ENCODE measurements at places on chromosomes 5 and 9. TPM values are rescaled to one million over a fixed set of nuclear protein-coding genes. Genes with fewer than 3 reads are reported as not detected.

- no peak for DNase-seq
- no peak overlapping the region for H3K27ac ChIP-seq
- H3K27me3 ChIP-seq: no peaks in the 10 kb centered on the region
- no peak overlapping the region for H3K4me3 ChIP-seq
- H3K36me3 ChIP-seq: no peaks in the 10 kb centered on the region
These were observed 47.3 kb downstream of the S1PR3 start for GRCh38 chr9:89038382-89039103.

DNA sequence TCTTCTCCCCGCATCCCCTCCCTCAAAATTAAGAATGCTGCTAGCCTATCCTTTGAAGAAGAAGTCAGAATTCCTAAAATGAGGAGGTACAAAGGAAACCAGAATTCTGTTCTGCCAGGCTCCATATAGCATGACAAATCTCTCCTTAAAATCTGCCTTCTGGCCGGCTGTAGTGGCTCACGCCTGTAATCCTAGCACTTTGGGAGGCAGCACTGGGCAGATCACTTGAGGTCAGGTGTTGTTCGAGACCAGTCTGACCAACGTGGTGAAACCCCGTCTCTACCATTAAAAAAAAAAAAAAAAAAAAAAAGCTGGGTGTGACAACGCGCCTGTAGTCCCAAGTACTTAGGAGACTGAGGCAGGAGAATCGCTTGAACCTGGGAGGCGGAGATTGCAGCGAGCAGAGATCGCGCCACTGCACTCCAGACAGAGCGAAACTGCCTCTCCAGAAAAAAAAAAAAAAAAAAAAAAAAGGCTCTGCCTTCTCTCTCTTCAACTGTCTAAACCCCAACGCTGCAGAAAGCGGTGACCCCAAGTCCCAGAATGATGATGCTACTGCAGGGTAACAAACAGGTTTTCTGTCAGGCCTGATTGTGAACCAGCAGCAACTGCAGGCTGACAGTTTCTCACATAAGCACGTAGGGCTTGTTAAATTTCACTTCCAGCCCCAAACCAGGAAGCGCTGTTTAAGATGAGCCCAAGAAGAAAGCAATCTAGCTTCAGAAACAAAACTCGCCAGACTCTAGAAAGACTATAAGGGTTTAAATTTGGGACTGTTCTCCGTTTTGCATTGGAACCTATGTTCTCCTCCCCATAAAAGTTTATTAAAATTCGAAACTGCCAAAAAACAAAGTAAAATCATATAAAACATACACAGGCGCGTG is 963 bp upstream of the CAST start:
- H3K27me3 ChIP-seq: no peaks in the 10 kb centered on the region
- DNase-seq: peak; percentile 39
- peak overlapping the region; percentile 98 for H3K27ac ChIP-seq
- peaks cover 72% of the 10 kb centered on the region for H3K4me1 ChIP-seq
- peak overlapping the region; percentile 94 for H3K4me3 ChIP-seq
- H3K36me3 ChIP-seq: no peaks in the 10 kb centered on the region

- no peak overlapping the region for H3K4me3 ChIP-seq
- no peak for DNase-seq
- H3K27ac ChIP-seq: no peak overlapping the region
- no peaks in the 10 kb centered on the region for H3K4me1 ChIP-seq
These were observed 195.6 kb downstream of the DEPDC1B start for GRCh38 chr5:60504342-60504741.

GRCh38 chr5:18068826-18069225 is 434.6 kb downstream of the TAF11L14 start:
- no peaks in the 10 kb centered on the region for H3K4me1 ChIP-seq
- H3K36me3 ChIP-seq: no peaks in the 10 kb centered on the region
- no peak for DNase-seq
- no peak overlapping the region for H3K4me3 ChIP-seq
- H3K27me3 ChIP-seq: no peaks in the 10 kb centered on the region
- no peak overlapping the region for H3K27ac ChIP-seq

GMCL2 gene
- total RNA-seq: not detected

GRCh38 chr9:109012876-109013678 is at the start of gene CTNNAL1:
Gene CTNNAL1, minus strand, starts transcription at chr9:109013499. Its CDS starts 57 bp downstream, at chr9:109013442.
- peak within 1 kb of the TSS; percentile 97 for H3K27ac ChIP-seq
- H3K36me3 ChIP-seq: no peaks in the 10 kb centered on the region
- peaks cover 9% of the 10 kb centered on the region for H3K4me1 ChIP-seq
- peak; percentile 96 for DNase-seq
- H3K27me3 ChIP-seq: no peaks in the 10 kb centered on the region

- peak; percentile 81 for DNase-seq
- H3K27ac ChIP-seq: no peak overlapping the region
These were observed 14.9 kb upstream of the FGFR4 start for GRCh38 chr5:177071666-177072385.

DNA sequence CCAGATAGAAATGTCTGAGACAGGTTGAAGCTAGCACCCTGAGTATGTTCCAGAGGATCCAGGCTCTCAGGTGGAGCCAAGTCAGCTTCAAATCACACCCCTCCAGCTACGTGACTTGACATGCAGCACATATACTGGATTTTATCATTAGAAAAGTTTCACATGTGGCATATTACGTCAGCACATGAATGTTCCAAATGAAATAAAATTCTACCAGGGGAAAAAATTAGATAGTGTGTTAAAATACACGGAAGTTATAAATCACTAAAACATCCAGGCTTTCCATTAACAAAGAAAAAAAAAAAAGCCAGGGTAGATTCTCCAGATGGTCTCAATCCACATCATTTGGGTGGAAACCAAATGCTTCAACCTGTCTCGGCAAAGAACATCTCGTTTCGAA is 251.6 kb downstream of the MPDZ start:
- no peaks in the 10 kb centered on the region for H3K4me1 ChIP-seq
- H3K27me3 ChIP-seq: no peaks in the 10 kb centered on the region
- DNase-seq: no peak

- DNase-seq: no peak
- H3K36me3 ChIP-seq: no peaks in the 10 kb centered on the region
- no peaks in the 10 kb centered on the region for H3K27me3 ChIP-seq
- H3K4me3 ChIP-seq: no peak overlapping the region
- no peak overlapping the region for H3K27ac ChIP-seq
These were observed 74.8 kb downstream of the SLF1 start for GRCh38 chr5:94693043-94693822.

DNA sequence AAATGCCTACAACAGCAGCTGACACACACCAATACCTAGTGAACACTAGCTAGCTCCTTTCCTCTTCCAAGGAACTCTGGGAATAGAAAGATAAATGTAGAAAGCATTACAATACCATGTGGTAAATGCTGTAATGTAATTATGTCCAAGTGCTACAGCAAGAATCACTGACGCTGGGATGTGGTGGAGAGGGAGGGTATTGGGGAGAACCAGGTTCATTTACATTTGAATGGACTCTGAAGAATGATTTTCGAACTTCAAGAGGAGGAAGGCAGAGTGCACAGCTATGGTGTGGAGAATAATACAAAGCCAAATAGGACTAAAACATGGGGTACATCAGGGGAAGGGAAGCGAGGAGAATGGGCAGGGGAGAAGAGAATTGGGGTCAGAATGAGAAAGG is 158.0 kb downstream of the CDK5RAP2 start:
- no peaks in the 10 kb centered on the region for H3K4me1 ChIP-seq
- no peaks in the 10 kb centered on the region for H3K36me3 ChIP-seq
- no peak for DNase-seq
- no peak overlapping the region for H3K27ac ChIP-seq

DNA sequence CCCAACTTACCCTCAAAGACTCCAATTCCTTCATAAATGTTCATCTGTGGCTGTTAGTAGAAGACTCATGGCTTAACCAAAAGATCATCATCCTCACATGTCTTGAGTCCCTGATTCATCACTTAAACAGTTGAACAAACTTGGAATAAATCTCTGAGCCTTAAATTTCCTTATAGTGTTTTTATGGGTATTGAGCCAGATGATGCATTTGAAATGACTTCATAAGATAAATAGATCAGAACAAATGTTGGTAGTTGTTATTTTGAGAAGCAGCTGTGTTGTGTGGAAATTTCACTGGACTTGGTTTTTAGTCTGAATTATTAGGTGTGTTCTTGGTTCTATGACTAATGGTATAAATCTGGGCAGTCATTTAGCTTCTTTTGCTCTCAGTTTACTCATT is 236.2 kb downstream of the NNT start:
- H3K4me1 ChIP-seq: no peaks in the 10 kb centered on the region
- H3K27ac ChIP-seq: no peak overlapping the region
- H3K36me3 ChIP-seq: no peaks in the 10 kb centered on the region

DNA sequence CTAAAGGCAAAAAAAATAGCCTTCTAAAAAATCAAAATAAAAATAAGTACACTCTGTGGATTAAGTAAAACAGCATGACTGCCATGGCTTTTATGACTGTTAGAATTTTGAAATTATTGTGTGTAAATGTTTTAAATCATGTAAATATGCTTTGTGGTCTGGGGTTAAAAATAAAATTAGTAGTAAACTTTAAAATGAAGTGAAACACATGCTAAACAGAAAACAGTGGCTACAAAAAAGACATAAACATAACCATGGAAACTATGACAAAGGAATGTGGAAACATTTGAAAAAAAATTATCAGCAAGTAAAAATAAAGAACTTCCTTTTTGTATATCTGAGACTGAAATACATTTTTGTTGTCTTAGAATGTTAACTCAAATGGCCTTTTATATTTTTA is 134.5 kb upstream of the SPEF2 start:
- H3K4me3 ChIP-seq: no peak overlapping the region
- H3K27me3 ChIP-seq: no peaks in the 10 kb centered on the region
- no peaks in the 10 kb centered on the region for H3K36me3 ChIP-seq
- H3K4me1 ChIP-seq: no peaks in the 10 kb centered on the region

- no peaks in the 10 kb centered on the region for H3K4me1 ChIP-seq
- H3K27me3 ChIP-seq: no peaks in the 10 kb centered on the region
- H3K27ac ChIP-seq: no peak overlapping the region
- no peaks in the 10 kb centered on the region for H3K36me3 ChIP-seq
- DNase-seq: no peak
- H3K4me3 ChIP-seq: no peak overlapping the region
These were observed 450.0 kb downstream of the CCDC171 start for GRCh38 chr9:16002816-16003215.

ADAMTS19 gene
- total RNA-seq: not detected

DNA sequence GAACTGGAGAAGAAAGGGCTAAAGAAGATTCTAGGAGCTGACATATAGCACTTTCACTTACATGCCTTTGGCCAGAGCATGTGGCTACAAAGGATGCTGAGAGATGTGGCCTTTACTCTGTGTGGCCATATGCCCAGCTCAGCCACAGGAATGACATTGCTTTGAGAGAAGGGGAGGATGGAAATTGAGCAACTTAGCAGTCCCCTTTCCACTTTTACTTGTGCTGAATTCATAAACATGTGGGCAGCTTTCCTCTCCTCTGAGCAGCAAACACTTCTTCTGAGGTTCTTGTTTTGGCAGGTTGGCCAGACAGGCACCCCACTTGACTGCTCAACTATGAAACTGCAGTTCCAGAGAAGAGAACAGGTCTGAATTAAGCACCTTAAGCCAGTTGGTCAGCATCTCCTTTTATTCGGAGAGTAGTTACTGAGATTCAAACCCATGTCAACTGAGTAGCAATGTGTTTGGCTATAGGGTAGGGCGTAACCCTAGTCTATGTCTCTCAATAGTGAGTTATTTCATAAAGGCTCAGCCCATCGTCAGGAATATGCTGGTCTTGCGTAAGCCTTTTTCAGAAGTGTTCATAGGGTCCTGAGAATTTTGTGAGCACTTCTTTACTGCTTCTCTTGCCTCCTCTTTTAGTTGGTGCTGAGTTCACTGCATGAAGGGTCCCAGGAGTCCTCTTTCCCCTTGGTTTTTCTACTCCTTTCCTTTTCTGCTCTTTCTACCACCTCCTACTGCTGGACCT is 134.5 kb downstream of the PALM2AKAP2 start:
- H3K4me1 ChIP-seq: peaks cover 38% of the 10 kb centered on the region
- H3K4me3 ChIP-seq: no peak overlapping the region
- DNase-seq: peak; percentile 22
- no peaks in the 10 kb centered on the region for H3K27me3 ChIP-seq

DNA sequence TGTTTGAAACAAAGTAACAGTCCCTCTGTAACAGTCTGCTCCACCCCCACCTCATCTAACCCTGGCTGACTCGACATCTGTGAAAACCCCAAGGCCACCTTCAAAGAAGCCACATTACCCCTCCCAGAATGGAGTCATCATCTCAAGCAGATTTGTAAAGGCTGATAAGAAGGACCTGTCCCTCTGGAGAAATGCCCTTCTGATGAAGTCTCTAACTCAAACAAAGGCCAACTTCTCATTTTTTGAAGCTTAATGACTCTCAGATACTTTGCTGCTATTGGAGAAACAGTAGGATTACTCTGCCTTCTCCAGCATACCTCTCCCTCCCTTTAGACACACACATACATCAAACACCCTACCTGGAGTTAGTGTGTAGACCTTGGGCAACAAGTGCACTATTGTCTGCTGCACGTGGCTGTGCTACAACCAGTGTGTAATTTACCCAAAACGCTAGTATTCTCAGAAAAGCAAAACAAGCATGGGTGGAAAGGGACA is 5.3 kb upstream of the SUSD1 start:
- H3K27me3 ChIP-seq: no peaks in the 10 kb centered on the region
- no peak overlapping the region for H3K27ac ChIP-seq
- no peak overlapping the region for H3K4me3 ChIP-seq

GRCh38 chr9:128142596-128142995 is 6.7 kb upstream of the LCN2 start:
- H3K4me3 ChIP-seq: no peak overlapping the region
- no peak overlapping the region for H3K27ac ChIP-seq
- DNase-seq: no peak

DNA sequence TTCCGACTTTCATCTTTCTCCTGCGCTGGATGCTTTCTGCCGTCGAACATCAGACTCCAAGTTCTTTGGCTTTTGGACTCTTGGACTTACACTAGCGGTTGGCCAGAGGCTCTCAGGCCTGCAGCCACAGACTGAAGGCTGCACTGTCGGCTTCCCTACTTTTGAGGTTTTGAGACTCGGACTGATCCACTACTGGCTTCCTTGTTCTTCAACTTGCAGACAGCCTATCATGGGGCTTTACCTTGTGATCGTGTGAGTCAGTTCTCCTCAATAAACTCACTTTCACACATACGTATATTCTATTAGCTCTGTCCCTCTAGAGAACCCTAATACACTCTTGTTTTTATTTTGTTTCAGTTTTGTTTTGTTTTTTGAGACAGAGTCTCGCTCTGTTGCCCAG is 10.3 kb downstream of the FKBP15 start:
- no peaks in the 10 kb centered on the region for H3K27me3 ChIP-seq
- no peak for DNase-seq
- no peak overlapping the region for H3K27ac ChIP-seq

DNA sequence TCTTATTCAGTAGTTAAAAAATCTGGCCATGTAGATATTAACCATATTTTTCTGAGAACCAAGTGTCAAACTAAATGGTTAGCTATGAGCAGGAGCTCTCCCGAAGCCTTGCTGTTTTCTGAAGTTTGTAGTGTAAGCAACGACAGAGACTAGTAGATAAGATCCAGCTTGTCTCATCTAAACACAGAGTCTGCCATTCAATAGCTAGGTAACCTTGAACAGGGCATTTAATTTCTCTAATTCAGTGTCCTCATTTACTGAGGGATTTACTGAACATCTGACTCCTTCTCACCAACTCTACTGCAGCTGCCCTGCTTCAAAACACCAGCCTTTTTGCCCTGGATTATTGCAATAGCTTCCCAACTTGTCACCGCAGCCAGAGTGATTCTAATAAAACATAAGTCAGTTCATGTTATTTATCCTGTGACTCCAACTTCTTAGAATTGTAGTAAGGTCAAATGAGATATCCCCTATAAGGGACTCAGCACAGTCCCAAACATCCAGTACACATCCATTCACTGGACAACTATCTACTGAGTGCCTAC is 337.0 kb downstream of the PLK2 start:
- H3K36me3 ChIP-seq: no peaks in the 10 kb centered on the region
- H3K4me1 ChIP-seq: peaks cover 1% of the 10 kb centered on the region
- no peaks in the 10 kb centered on the region for H3K27me3 ChIP-seq
- no peak overlapping the region for H3K4me3 ChIP-seq

CDX1 gene
- 249 TPM for total RNA-seq
